ENCODE measurements at places on chromosomes 1 and 21. TPM values are rescaled to one million over a fixed set of nuclear protein-coding genes. Genes with fewer than 3 reads are reported as not detected.

- DNase-seq: peak; percentile 65
- peaks cover 18% of the 10 kb centered on the region for H3K4me1 ChIP-seq
- H3K36me3 ChIP-seq: no peaks in the 10 kb centered on the region
- H3K27me3 ChIP-seq: no peaks in the 10 kb centered on the region
These were observed 21.3 kb upstream of the SARS1 start for GRCh38 chr1:109192433-109192832.

DNA sequence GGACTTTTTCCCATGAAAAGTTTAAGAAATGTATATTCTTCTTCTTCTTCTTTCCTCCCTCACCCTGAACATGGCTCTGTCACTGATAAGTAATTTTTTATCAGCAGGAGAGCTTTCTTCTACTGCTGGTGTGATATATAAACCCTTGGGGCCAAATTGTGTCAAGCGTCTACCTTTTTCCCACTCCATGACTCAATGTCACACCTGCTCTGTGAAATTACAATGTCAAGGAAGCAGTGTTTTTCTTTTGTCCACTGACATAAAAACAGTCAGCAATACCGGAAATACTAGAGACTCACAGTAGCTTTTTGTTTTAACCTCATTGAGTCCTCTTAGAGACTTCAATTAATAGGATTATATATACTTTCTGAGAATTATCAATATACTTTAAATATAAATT, 416.2 kb upstream of the ADGRL4 start:
- H3K4me3 ChIP-seq: no peak overlapping the region
- no peak overlapping the region for H3K27ac ChIP-seq
- no peaks in the 10 kb centered on the region for H3K36me3 ChIP-seq
- H3K4me1 ChIP-seq: no peaks in the 10 kb centered on the region
- no peak for DNase-seq

- peaks cover 6% of the 10 kb centered on the region for H3K27me3 ChIP-seq
- no peak overlapping the region for H3K27ac ChIP-seq
- DNase-seq: no peak
- no peak overlapping the region for H3K4me3 ChIP-seq
- no peaks in the 10 kb centered on the region for H3K36me3 ChIP-seq
- no peaks in the 10 kb centered on the region for H3K4me1 ChIP-seq
These were observed 34.1 kb upstream of the ST6GALNAC5 start for GRCh38 chr1:76833151-76833550.

DNA sequence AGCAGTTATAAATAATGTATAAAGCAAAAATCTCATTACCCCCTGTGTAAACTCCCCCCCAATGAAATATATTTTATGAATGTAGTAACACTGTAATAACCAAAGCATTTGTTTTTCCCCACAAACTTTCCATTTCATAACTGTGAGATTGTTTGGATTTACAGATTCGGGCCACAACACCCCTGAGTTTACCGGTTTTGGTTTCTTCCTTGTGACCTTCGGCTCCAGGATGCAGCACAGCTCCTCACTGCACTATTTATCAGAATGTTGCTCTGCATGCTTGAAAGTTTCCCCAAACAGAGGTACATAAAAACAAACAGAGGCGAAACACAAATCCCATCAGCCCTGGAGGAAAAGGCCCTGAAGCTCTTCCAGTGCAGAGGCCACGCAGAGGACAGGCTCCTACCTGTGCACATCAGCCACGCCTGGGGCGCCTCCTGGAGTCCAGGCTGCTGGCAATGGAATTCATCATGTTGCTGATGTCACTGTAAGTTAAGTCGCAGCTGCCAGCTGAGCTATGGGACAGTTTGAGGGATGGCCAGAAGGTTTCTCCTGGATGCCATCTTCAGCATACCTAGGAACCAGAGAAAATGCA, 122.0 kb downstream of the LMO4 start:
- no peak for DNase-seq
- no peaks in the 10 kb centered on the region for H3K27me3 ChIP-seq
- no peak overlapping the region for H3K4me3 ChIP-seq
- no peaks in the 10 kb centered on the region for H3K4me1 ChIP-seq
- H3K36me3 ChIP-seq: no peaks in the 10 kb centered on the region

The AKIRIN1 gene
- polyA plus RNA-seq: 22.2 TPM

DNA sequence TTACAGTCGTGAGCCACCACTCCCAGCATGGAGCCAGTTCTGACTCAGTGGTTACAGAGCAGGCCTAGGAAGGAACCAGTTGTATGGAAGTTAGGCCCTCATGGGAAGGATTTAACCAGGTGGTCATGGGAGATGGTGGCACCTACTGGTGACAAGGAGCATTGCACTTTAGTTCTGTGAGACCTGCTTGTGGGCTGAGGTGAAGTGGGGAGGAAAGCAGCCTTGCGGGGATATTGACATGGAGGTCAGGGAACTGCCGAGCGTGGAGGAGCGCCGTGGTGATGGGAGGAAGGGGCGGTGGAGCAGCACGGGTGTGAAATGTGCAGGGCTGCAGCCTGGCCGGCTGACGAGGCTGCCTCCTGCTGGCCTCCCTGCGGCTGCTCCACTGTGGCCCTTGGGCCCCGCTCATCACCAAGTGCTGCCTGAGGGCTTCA, 100.4 kb downstream of the GALNT2 start:
- H3K27ac ChIP-seq: no peak overlapping the region
- H3K27me3 ChIP-seq: no peaks in the 10 kb centered on the region
- H3K4me1 ChIP-seq: no peaks in the 10 kb centered on the region
- no peaks in the 10 kb centered on the region for H3K36me3 ChIP-seq
- no peak overlapping the region for H3K4me3 ChIP-seq
- DNase-seq: peak; percentile 33

The KRTAP13-4 gene
- polyA plus RNA-seq: not detected

DNA sequence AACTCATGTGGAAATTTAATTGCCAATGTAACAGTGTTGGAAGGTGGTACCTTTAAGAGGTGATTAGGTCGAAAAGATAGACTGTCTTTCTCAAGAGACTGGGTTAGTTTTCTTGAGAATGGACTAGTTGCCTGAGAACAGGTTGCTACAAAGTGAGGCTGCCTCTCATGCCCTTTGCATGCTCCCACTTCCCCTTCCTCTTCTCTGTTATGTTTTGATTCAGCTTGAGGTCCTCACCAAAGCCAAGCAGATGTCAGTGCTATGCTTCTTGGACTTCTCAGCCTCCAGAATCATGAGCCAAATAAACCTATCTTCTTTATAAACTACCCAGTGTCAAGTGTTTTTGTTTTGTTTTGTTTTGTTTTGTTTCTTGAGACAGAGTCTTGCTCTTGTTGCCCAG, 187.0 kb upstream of the RUNX1 start:
- no peaks in the 10 kb centered on the region for H3K27me3 ChIP-seq
- H3K36me3 ChIP-seq: no peaks in the 10 kb centered on the region
- no peak for DNase-seq
- no peak overlapping the region for H3K4me3 ChIP-seq
- H3K27ac ChIP-seq: no peak overlapping the region

DNA sequence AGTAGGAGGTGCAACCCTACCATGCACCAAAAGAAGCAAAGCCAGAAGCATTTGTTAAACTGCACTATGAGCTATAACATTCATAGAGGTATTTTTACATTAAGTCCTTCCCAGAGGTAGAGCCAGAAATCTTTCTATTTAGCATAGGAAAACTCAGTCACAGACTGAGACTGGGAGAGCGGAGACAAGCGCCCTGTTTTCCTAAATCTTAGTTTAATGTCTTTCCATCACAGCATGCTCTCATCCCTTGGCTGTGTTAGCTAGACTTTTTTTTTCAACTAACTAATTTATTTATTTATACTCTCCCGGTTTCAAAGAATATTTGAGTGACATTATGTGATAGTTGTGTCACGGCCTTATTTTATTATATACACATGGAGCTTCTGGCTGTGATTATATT, 304.1 kb downstream of the LMX1A start:
- H3K27me3 ChIP-seq: no peaks in the 10 kb centered on the region
- no peaks in the 10 kb centered on the region for H3K4me1 ChIP-seq
- no peaks in the 10 kb centered on the region for H3K36me3 ChIP-seq
- H3K27ac ChIP-seq: no peak overlapping the region
- DNase-seq: no peak
- H3K4me3 ChIP-seq: no peak overlapping the region

- H3K36me3 ChIP-seq: no peaks in the 10 kb centered on the region
- H3K27me3 ChIP-seq: peaks cover 27% of the 10 kb centered on the region
- no peak overlapping the region for H3K27ac ChIP-seq
- H3K4me1 ChIP-seq: no peaks in the 10 kb centered on the region
These were observed 24.8 kb upstream of the ITPKB start for GRCh38 chr1:226763905-226764264.

DNA sequence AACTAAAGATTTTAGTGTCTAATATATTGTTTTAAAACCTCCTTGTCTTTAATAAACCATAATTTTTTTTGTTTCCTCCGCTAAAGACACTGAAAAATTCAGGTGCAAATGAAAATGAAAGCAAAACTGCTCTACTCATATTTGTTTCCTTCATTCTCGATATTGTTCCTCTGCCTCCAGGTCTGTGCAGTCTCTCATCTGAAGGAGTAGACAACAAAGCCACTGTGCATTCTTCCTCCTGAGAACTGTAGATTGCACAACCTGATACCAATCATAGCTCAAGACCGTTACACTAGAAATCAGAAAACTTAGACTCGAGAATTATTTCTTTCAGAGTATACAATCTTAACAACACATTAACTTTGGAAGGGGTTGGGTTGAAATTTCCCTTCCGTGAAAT, 373.1 kb upstream of the CXADR start:
- H3K36me3 ChIP-seq: no peaks in the 10 kb centered on the region
- peak overlapping the region; percentile 39 for H3K4me3 ChIP-seq
- H3K27ac ChIP-seq: no peak overlapping the region
- H3K27me3 ChIP-seq: no peaks in the 10 kb centered on the region
- H3K4me1 ChIP-seq: no peaks in the 10 kb centered on the region
- DNase-seq: peak; percentile 23

DNA sequence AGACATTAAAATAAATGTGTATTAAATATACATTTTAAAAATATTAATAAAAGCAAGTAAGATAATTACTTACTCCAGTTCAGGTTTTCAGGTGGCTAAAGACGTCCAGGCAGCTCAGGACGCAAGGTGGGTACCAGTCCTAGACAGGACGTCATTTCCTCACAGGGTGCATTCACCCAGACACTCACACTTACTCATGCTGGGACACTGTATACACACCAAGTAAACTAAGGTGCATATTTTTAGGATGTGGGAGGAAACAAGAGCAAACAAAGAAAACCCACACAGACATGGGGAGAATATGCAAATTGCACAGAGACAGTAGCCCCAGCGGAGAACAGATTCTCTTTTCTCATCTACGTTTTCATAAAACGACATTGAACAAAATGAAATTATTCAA, 457.9 kb downstream of the BRINP3 start:
- DNase-seq: no peak
- no peak overlapping the region for H3K4me3 ChIP-seq
- H3K27me3 ChIP-seq: no peaks in the 10 kb centered on the region
- no peaks in the 10 kb centered on the region for H3K36me3 ChIP-seq
- no peaks in the 10 kb centered on the region for H3K4me1 ChIP-seq

The FMO1 gene
- polyA plus RNA-seq: not detected

DNA sequence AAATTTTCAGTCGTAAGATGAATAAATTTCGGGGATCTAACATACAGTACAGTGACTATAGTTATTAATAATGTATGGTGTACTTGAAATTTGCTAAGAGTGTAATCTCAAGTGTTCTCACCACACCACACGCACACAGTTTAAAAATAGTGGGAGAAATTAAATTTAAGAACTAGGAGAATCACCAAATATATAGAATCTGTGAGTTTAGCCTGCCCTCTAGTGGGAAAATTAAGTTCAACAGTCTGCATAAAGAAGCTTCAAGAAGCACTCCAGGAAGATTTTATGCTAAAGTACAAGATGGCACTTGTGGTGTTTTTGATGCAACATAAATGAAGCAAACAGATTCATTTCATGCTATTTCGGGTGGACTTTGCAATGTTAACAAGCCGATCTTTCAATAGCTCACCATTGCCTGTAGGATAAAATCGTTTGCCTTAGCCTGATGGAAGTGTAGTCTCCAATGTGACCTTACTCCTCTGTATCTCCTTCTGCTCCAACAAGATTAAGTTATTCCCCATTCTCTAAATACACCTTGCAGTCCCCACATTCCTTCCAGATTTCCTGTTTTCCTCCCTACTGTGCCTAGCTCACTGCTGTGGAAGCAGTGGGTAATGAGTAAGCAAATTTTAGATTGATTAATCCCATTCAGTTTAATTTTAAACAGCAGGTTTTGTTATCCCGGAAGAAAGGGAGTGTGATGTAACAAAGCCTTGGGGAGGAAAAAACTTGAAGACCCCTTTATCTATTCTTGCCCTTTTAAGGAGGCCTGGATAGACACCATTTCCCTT, 8.7 kb upstream of the PIK3C2B start:
- H3K27me3 ChIP-seq: no peaks in the 10 kb centered on the region
- peak; percentile 89 for DNase-seq
- no peak overlapping the region for H3K4me3 ChIP-seq
- peaks cover 26% of the 10 kb centered on the region for H3K4me1 ChIP-seq
- H3K36me3 ChIP-seq: no peaks in the 10 kb centered on the region
- H3K27ac ChIP-seq: no peak overlapping the region

The CD5L gene
- polyA plus RNA-seq: not detected

The ZNF683 gene
- not detected for polyA plus RNA-seq

DNA sequence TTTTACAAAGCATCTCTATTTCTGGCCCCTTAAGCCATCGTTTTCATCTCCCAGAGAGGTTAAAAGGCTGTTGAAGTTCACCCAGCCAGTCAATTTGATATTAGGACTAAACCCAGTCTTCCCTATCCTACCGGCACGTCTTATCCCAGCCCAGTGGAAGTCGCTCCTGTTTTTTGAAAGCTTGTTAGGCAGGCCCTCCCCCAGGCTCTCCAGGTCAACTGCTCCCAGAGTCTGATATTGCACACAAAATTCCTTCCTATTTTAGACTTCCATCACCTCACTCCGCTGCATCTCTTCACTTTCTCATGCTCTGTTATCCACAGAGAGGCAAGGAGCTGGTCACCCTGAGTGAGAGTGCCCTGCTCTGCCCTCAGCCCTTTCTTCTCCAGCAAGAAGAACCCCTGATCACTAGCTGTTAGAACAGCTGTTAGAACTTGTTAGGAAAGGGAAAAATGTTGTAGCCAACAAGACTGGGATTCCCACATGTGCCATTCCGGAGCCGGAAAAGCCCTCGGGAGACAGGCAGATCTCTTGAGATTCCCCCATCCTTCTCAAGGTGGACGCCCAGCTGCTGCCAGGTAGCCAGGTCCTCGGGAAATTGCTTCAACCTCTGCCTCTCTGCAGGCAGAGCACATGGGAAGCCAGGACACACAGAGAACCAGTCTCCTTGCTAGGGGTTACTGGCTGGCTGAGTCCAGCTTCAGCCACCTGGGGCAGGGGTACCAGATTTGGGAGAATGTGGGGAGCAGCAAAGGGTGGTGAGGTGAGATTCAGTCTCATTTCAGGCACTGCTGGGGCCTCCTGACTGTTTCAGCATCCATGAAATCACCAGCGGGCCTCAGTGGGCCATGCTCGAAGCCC, 25.7 kb downstream of the PLXNA2 start:
- H3K4me1 ChIP-seq: peaks cover 92% of the 10 kb centered on the region
- H3K36me3 ChIP-seq: peaks cover 17% of the 10 kb centered on the region
- no peak overlapping the region for H3K4me3 ChIP-seq

- no peaks in the 10 kb centered on the region for H3K27me3 ChIP-seq
- H3K36me3 ChIP-seq: no peaks in the 10 kb centered on the region
- no peak for DNase-seq
- H3K4me1 ChIP-seq: no peaks in the 10 kb centered on the region
- no peak overlapping the region for H3K4me3 ChIP-seq
These were observed 119.1 kb downstream of the ACTL8 start for GRCh38 chr1:17874231-17874630.
